ENCODE measurements at places on chromosomes 1 and 21.

- no peak for DNase-seq
Observed at GRCh38 chr1:49854741-49855140, 169.0 kb downstream of the AGBL4 start.

DNA sequence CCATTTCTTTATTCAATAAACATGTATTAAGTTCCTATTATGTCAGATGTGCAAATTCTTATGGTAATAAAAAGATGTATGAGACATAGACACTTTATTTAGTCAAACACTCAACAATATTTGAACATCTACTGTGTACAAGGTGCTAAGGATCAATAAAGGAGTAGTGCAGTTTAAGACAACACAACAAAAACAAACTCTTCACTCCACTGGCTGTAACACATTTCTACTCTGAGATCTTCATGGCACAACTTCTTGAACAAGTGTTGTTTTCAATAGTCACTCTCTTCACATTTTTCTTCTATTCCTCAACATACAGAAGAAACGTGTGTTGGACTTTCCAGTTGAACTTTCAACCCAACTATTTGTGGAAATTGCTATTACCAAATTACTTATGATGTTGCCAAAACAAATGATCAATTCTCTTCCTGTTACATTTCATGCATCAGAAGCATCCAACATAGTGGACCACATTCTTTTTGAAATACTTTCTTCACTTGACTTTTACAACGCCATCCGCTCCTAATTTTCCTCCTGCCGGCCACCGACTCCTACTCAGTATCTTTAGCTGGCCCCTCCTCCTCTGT lies 25.4 kb downstream of the HSD3B1 start:
- DNase-seq: no peak

- no peak for DNase-seq
Observed at GRCh38 chr1:12142141-12142823, 24.5 kb upstream of the TNFRSF1B start.

GRCh38 chr21:31592963-31593560 lies 66.4 kb upstream of the SOD1 start:
- DNase-seq: no peak

DNA sequence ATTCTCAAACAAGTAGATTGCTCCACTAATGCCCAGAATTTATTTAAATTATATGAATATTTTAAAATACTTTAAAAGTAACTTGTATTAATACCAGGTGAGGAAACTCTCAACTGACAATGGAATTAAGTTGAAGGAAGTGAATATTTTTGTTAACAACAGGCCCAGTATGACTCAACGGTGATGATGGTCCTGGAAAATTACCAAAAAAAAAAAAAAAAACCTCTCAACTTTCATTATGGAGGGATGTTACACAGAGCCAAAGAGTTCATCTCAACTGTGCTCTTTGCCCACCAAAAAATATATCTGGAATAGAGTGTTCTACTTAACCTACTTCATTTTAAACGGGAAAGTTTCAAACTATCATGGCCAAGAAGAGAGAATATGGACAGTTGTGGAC lies 28.3 kb downstream of the CFH start:
- peak; percentile 58 for DNase-seq

DNA sequence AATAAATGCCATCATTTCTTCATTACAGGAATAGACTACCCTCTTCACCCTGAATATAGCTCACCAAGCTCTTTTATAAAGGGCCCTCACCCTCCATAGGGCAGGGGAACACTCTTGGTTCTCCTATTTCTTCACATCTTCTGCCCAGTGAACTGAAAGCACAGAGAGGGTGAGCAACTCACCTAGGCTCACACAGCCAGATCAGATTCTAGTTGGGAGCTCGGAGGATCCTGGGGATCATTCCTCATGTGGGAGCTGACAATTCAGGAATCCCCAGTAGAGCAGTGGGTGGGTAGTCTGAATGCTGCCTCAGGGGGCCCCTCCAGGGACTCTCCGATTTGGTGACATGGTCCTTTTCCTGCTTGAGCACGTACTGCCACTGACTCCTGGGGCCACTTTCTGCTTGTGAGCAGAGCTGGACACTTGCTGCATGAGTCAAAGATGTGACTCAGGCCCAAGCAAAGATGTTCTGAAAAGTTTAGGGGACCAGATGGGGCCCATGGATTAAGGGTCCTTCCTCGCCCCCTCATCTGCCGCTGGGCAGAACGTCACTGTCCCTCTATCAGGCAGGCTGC lies 63.7 kb upstream of the WNT4 start:
- no peak for DNase-seq

DNA sequence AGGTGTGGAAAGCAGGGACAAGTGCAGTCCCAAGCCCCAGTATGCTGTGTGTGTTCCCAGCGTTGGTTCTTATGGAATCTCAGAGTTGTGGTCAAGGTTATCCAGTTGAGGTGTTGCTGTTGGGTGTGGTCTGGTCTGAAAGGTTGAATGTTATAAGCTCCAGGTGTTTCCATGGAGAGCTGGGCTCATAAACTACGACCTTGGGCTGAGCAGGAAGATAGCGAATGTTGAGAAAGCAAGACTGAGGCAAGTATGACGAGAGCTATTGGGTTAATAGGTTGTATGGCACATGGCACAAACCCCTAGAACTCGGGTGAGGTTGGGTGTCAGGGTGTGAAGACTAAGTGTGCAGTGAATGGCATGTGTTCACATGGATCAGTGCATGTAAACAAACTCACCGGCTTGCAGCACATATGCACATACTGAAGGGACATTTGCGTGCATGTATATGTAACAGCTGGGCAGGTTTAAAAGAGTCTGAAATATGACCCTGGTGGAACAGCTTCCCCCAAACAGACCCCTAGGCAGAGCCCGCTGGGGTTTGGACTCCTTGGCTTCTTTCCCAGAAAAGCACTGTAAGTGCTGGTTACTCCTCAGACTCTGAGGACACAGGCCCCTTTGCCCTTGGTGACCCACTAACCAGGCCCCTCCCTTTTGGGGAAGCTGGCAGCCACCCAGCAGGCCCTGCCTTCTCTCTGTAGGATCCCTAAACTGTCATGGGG lies 117.5 kb downstream of the NAV1 start:
- DNase-seq: no peak
